Metanephros (tissue), 2 donors: ENCODE measurements at places on chromosomes 6 and 20. TPM values are rescaled to one million over a fixed set of nuclear protein-coding genes. Genes with fewer than 3 reads are reported as not detected.

Gene NRN1
- total RNA-seq, result 5.1 TPM

Gene RUNX2
- total RNA-seq, result 3.3 TPM

Gene GDAP1L1
- total RNA-seq, result not detected

Gene NOX3
- total RNA-seq, result 2.1 TPM

Gene RGL2
- total RNA-seq, result 72.4 TPM

Gene CALHM4
- not detected for total RNA-seq

Gene OR14J1
- total RNA-seq, result not detected

Gene OLIG3
- total RNA-seq, result not detected

Gene GJE1
- not detected for total RNA-seq

Gene GJA10
- total RNA-seq, result not detected

Gene FYN
- total RNA-seq, result 137 TPM

Gene OPN5
- 0.64 TPM for total RNA-seq

Gene FAM217A
- 0.29 TPM for total RNA-seq

Gene BNIP5
- total RNA-seq, result 0.58 TPM

Gene HLA-DRB5
- total RNA-seq, result 1.8 TPM

Gene PDE10A
- total RNA-seq, result 38.2 TPM

Gene TRAM2
- total RNA-seq, result 18.8 TPM

Gene CD83
- 15.7 TPM for total RNA-seq

Gene BPIFB3
- total RNA-seq, result not detected

Gene PBOV1
- total RNA-seq, result not detected

Gene SIRPB2
- 5.5 TPM for total RNA-seq

Gene ZNF165
- total RNA-seq, result 3.0 TPM

Gene ZSWIM1
- total RNA-seq, result 8.3 TPM

Gene SLC12A5
- not detected for total RNA-seq

Gene LRP11
- 28.9 TPM for total RNA-seq

Gene SLC17A3
- total RNA-seq, result 0.12 TPM

Gene WFDC5
- not detected for total RNA-seq

Gene HSPA1L
- total RNA-seq, result 2.9 TPM

Gene MAFB
- 47.9 TPM for total RNA-seq

Gene CCR6
- total RNA-seq, result not detected
